ENCODE measurements at places on chromosomes 6 and 20.

DNA sequence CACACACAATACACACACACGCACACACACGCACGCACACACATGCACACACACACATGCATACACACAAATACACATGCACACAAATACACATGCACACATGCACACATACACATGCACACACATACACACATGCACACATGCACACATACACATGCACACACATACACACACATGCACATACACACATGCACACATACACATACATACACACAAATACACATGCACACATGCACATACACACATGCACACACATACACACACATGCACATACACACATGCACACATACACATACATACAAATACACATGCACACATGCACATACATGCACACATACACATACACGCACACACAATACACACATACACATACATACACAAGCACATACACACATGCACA, 175.4 kb upstream of the RREB1 start:
- no peak for DNase-seq

DNA sequence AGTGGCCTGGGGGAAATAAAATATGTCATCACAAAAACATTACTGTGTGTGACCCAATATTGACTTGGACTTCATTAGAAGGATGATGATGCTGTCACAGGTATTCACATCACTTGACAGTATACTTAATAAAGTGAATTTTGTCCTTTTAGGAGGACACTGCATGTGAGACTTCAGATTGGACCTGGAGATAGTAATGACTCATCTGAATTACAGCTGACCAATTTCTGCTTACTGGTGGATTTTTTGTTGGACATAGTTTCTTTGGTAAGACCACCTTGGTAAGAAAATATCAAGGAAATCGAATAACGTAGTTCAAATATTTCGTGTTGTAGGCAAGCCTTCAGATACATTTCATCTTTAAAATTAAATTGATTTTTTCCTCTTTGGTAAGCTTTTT, 57.1 kb downstream of the DOP1A start:
- no peak for DNase-seq

- DNase-seq, result no peak
Measured at GRCh38 chr6:1321738-1322137, 9.8 kb downstream of the FOXQ1 start.

DNA sequence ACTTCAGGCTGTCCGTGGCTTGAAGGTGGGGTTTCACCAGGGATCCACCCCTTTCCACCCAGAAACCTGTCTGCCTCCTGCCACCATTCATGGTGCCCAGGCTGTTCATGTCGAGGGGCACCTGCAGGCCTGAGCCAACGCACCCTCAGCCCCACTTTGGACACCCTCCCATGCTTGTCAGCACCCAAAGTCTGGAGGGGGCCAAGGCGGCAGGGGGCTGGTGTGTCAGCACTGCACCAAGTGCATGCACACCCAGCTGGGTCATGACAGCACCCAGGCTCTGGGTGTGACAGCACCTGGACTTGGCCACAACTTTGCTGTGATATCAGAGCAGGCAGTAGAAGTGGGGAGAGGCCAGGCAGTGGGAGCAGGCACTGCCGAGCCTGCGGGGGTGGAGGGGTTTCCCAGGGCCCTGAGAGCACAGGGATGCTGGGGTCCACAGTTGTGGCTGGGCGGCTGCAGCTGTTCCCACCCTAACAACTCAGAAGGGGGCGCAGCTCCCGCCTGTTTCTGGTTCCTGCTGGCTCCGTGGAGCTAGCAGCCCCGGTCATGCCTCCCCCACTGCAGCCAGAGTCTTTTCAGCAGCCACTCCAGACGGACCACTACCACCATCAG, 33.3 kb upstream of the GRM4 start:
- DNase-seq, result no peak

DNA sequence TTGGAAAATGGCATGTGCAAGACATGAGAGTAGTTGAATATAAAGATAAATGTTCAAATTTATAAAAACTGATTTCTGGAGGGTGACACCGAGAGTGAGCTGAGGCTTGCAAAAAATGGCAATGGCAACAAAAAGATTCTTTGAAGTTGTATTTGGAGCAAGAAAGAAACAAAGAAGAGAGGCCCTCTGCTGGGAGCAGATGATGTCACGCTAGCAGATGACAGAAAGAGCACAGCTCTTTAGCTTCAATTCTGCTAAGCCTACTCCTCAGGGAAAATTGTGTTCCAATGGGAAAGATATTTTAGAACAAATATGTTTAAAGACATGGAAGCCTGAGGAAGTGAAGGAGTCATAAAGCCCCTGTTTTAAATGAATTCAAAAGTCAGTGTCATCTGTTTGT, 125.3 kb upstream of the NOX3 start:
- DNase-seq, result no peak

GRCh38 chr6:159880412-159880975, 10.3 kb upstream of the MAS1 start:
- DNase-seq, result no peak

DNA sequence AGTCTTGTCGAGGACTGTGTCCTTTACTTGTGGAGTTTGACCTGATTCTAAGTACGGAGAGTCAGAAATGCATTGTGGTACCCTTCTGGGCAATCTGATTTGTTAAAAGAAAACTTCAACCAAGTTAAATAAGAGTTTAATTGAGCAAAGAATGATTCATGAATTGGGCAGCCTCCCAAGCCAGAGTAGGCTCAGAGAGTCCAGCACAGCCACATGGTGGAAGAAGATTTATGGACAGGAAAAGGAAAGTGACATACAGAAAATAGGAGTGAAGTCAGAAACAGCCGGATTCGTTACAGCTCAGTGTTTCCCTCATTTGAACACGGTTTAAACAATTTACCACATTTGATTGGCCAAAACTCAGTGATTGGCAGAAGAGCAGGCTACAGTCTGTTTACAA, 329.2 kb downstream of the DHX35 start:
- no peak for DNase-seq

GRCh38 chr20:37981568-37981967, 51.7 kb downstream of the TTI1 start:
- no peak for DNase-seq

DNA sequence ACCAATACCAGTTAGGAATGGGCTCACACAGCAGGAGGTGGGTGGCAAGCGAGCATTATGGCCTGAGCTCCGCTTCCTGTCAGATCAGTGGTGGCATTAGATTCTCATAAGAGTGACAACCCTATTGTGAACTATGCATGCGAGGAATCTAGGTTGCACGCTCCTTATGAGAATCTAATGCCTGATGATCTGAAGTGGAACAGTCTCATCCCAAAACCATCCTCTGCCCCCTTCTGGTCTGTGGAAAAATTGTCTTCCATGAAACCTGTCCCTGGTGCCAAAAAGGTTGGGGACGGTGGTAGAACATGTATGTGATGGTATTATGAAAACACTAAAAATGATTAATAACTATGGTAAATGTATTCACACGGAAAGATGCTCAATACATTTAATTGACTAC, 99.7 kb upstream of the HIVEP1 start:
- no peak for DNase-seq

DNA sequence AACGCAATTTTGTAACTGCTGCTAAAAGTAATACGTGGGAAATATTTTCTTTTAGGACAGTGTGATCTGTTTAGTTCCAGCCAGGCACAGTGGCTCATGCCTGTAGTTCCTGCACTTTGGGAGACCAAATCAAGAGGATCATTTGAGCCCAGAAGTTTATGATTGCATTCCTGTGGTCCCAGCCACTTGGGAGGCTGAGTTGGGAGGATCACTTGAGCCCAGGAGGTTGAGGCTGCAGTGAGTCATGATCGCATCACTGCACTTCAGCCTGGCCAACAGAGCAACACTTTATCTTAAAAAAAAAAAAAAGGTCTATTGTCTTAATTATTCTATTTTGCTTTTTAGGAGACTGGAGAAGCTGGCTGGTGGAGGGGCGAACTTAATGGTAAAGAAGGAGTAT, 101.5 kb downstream of the CD2AP start:
- DNase-seq, result no peak

GRCh38 chr20:48613926-48614325, 213.9 kb downstream of the PREX1 start:
- DNase-seq, result no peak

DNA sequence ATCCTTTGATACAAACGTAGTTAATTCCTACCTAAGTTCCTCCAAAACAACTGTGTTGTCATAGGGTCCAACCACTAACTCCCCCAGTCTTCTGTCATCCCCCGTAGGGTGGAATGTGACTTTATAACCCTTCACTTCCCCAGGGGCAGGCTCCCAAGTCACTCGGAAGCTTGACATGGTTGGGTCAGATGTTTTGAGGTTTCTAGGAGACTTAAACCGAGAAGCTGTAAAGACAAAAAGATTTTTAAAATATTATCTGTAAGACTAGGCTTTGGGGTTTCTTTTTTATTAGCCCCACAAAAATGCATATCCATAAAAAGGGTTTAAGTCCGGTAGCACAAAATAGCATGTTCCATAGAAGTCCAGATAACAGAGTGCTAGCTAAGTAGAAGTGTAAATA, 50.2 kb downstream of the COL12A1 start:
- DNase-seq, result no peak

DNA sequence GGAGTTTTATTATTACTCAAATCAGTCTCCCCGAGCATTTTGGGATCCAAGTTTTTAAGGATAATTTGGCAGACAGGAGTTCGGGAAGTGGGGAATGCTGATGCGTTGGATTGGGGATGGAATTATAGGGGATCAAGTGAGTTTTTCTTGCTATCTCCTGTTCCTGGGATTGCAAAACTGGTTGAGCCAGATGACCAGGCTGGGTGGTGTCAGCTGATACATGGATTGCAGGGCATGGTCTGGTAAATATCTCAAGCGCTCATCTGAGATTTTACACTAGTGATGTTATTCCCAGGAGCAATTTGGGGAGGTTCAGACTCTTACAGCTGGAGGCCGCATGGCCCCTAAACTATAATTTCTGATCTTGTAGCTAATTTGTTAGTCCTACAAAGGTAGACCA, 54.7 kb downstream of the ENPP1 start:
- DNase-seq, result no peak

DNA sequence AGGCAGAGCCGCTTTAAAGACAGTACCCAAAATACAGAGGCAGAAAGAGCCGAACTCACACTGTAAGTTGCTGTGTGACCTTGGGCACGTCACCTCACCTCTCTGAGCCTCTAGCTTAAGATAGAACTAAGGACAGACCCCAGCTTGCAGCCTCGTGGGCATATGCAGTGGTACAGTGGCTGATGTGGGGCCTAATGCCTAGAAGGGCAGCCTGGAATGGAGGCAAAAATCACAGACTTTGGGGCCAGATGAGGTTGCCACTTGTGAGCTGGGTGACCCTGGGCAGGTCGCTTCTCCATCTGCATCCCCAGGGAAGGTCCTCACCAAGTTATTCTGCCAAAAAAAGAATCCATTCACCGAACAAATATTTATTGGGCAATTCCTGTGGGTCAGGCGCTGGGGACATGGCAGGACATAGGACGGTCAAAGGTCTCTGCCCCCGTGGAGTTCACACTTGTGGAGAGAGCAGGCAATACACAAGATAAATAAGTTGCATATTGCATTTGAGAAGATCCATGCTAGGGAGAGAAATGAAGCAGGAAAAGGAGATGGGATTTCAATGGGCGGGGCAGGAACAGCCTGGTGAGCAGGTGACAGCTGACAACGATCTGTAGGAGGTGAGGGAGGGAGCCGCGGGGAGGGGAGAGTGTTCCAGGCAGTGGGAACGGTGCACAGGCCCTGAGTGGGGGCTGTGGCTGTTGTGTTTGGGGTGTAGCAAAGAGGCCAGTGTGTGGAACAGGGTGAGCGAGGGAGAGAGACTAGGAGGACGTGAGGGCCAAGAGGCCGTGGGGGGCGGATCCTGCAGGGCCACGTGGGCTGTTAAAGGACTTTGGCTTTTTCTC, 115.2 kb downstream of the CEBPB start:
- DNase-seq, result no peak

- no peak for DNase-seq
Measured at GRCh38 chr6:109263873-109264700, 118.2 kb downstream of the CD164 start.

DNA sequence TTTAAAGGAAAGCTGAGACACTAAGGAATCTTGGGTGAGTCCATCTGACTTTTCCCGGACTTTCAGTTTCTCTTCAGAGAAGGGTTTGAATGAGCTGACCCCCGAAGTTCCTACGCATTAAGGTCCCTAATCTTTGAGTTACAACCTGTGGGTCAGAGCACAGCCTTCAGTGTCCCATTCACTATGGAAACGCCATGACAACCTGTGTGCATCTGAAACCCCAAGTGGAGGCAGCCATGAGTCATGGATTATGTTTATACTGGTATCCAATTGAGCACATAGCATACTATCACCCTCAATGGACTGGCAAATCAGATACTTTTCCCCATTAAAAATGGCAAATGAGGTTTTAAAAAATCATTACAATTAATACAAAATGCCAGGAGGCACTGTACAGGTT, 11.4 kb downstream of the MYLK4 start:
- DNase-seq, result no peak

- no peak for DNase-seq
Measured at GRCh38 chr20:57804470-57805250, 94.8 kb upstream of the PMEPA1 start.

DNA sequence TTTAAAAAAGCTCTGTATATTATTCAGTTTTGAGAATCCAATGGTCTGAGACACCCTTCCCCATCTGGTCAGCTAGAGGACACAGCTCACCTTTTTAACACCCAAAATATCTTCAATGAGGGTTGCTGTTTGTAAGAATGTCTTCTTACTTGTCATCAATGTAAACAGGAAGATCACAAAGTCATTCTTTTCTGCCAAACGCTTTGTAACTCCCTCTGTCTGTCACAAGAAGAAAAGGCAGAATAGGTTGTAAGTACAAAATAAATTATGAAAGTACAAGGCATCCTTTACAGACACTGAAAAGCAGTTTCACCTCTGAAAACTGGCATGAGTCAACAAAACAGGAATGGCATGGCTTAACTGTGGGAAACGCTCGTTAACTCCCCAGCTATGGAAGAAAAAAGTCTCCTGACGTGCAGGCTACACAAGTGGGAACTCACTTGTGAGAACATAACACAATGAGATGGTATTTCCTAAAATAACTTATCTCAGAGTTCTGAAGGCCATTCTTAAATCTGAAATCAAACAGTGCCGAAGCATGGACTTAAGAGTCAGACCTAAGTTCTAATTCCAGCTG, 42.7 kb downstream of the TRPC4AP start:
- DNase-seq, result no peak

- no peak for DNase-seq
Measured at GRCh38 chr6:158766621-158767455, 52.3 kb downstream of the EZR start.

GRCh38 chr20:51190783-51191180, 167.9 kb upstream of the KCNG1 start:
- no peak for DNase-seq

- no peak for DNase-seq
Measured at GRCh38 chr6:17035257-17036064, 66.4 kb upstream of the STMND1 start.
